Dermis blood vessel endothelial cell (primary cell): ENCODE measurements at places on chromosomes 3 and 15. TPM values are rescaled to one million over a fixed set of nuclear protein-coding genes. Genes with fewer than 3 reads are reported as not detected.

The ANKUB1 gene
- not detected in 2 replicates for total RNA-seq

The DGKG gene
- total RNA-seq: under 0.01 and 0.42 TPM in 2 replicates

The IGDCC3 gene
- total RNA-seq: not detected in 2 replicates

The PP2D1 gene
- total RNA-seq: not detected in 2 replicates

The DNAH12 gene
- under 0.01 and 0.17 TPM in 2 replicates for total RNA-seq

DNA sequence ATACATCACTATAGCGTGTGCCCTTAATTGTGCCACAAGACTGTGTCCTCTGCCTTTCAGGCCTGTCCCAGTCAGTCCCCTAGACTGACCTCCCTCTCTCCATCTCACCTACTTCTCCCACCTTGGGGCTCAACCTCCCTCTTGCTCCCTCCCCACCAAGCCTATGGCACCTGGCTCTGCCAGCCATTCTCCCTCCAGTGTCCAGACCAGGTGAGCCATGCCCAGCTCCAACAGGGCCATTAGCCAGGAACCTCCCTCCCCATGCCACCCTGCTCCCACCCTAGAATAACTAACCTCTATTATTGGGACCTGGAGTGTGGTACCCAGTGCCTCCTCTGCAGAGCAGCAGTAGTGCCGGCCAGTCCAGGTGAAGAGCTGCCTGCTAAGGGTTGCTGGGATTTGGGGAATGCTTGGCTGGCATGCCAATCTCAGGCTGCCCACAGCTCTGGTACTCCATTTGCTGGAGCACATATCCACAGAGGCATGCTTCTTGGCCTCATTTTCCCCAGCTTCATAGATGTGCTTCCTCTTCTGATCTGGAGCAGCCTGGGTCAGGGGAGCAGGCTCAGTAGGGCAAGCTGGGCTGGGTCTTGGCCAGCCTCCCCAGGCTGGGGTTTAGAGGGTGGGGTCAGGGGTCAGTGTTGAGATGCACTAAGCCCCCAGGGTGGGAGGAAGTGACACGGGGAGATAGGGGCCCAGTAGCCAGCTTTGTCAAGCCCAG, 38.8 kb downstream of the SAXO2 start:
- DNase-seq: no peak

GRCh38 chr15:40043927-40044716, 5.1 kb upstream of the SRP14 start:
- DNase-seq: no peak

DNA sequence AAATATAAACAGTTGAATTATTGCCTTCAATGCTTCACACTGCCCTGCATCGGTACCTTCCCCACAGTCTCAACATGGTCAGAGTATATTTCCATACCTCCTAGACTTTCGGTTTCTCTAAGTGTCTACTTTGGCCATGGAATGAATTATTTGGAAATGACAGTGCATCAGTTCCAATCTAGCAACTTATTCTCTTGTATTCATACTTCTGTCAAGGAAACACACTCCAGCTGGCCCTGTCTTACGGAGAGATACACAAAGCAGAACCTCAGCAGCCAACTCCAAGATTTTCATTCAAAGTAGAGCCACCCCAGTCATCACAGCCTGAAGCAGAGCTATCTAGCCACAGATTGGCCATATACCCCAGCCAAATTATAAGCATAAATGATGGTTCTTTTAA, 518.4 kb upstream of the UBE2E2 start:
- DNase-seq: no peak

GRCh38 chr3:34035775-34036174, 237.3 kb downstream of the PDCD6IP start:
- DNase-seq: no peak

GRCh38 chr3:37319784-37320183, 145.4 kb upstream of the LRRFIP2 start:
- DNase-seq: no peak

DNA sequence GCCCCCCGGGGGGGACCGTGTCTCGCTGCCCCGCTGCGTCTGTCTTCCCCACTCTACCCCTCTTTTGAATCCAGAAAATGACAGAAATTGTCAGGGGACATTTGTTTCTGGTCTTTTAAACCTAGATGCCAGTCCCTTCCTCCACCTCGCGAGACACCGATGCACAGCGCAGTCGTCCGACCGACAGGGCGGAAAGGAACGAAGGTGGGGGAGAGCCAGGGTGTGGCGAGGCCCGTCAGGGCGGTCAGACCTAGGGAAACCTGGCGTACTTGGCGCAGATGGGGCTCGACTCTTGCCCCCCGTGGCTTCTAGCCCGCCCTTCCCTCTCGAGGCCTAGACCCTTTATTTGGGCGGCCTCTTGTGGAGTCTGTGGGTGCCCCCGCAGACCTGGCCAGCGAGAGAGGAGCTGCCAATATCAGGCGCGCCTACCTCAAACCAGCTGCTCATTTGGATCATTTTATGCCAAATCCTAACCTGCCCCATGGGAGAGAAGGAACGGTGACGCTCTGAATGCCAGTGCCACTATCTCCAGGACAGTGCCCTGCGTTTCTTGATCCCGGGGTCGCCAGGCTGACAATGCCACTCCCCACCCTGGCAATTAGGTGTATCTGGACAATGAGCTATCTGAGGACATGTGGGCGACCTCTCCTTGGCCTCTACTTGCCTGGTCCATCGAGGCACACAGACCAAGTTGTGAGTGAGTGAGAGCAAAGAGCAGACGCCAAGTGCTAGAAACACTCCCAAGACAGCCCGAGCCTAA, 500 bp upstream of the RAB6B start:
- peak; percentile 17 for DNase-seq

- DNase-seq: no peak
These were observed 144.0 kb downstream of the GREM1 start for GRCh38 chr15:32861761-32862160.

DNA sequence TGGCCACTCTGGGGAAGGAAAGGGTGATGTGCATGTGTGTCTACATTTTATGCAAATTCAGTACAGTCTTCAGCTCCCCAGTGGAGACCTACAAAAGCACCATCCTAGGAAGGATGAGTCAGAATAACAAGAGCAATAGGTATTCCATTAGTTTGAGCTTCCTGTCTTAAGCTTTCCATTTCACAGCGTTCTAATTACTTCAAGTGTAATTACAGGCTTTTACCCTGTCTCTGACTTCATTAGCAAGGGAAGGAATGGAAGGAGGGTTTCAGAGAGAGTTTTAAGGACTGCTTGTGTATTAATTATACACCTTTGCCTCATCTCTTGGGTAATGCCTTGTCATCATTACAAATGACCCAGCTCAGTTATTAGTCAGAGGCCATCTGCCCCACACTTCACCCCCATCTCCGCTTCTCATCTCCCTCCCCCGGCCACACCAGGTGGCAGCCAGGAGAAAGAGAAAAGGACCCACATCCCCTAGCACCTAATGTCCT, 202.8 kb upstream of the MRPL3 start:
- no peak for DNase-seq

DNA sequence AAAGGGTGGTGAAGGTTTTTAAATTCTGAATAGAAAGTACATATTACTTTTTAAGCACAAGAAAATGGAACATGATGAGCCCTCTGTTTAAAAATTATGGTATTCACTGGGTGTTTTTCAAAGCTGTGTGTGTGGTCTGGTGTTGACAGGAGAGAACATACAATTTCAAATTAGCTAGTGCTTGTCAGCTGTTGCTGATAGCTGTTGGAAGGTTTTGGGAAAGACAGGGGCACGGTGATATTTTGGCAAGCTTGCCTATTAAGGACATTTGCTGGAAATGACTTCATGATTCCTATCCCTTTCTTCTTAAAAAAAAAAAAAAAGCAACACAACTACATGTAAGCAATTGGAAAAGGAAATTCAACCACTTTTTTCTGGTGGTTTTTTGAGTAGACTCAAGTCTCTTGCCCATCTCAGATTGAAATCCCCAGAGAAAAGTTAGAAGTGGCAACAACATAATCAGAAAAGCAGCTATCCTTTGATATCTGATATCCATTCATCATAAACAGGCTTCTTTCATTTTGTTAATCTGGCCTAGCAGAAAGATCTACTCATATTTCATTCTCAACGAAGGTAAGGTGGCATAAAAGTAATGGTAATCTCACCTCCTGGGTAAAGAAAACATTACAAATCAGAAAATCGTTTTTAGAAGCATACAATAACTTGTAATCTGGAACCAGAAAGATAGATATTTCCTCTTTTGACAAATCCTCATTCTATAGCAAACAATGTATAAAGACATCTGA, 130.0 kb downstream of the RBMS3 start:
- DNase-seq: no peak

GRCh38 chr3:107106316-107106715, 270.9 kb upstream of the CCDC54 start:
- no peak for DNase-seq

GRCh38 chr3:155605571-155605970, 139.3 kb downstream of the PLCH1 start:
- no peak for DNase-seq

- DNase-seq: no peak
These were observed 536.7 kb upstream of the LMCD1 start for GRCh38 chr3:7964899-7965298.

GRCh38 chr3:25911525-25912295, 121.8 kb downstream of the OXSM start:
- no peak for DNase-seq

DNA sequence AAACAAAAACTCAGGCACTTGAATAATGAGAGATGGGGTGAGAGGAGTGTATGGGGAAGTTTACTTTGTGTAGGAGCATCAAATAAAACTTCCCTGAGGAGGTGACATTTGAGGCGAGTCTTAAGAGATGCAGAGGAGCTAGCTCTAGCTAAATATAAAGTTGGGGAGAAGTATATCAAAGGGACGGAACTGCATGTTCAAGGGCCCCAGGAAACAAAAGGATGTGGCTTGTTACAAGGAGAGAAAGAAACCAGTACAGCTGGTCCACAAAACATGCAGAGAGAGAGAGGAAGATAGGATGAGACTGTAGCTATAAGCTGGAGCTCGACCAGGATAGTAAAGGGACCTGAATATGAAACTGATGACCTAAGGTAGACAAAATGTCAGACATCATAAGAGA, 17.6 kb downstream of the FEZF2 start:
- DNase-seq: no peak

GRCh38 chr15:67902579-67903009, 62.7 kb upstream of the RNU6-1 start:
- DNase-seq: no peak

DNA sequence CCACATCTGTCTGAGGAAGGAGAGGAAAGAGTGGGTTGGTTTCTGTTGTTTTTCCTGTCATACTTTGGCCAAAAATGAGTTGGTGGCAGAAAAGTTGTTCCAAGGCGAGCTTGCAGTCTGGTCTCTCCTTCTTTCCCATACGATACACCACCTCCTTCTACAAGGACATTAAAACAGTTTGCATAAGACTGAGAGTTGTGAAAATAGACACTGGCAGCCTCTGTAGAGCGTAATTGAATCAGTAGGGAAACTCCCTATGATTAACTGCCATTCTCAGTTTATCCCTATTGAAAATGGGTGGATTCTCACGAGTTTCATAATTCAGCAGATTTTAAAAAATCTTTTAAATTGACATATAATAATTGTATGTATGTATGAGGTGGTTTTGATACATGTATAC, 3.7 kb upstream of the LSG1 start:
- DNase-seq: no peak

DNA sequence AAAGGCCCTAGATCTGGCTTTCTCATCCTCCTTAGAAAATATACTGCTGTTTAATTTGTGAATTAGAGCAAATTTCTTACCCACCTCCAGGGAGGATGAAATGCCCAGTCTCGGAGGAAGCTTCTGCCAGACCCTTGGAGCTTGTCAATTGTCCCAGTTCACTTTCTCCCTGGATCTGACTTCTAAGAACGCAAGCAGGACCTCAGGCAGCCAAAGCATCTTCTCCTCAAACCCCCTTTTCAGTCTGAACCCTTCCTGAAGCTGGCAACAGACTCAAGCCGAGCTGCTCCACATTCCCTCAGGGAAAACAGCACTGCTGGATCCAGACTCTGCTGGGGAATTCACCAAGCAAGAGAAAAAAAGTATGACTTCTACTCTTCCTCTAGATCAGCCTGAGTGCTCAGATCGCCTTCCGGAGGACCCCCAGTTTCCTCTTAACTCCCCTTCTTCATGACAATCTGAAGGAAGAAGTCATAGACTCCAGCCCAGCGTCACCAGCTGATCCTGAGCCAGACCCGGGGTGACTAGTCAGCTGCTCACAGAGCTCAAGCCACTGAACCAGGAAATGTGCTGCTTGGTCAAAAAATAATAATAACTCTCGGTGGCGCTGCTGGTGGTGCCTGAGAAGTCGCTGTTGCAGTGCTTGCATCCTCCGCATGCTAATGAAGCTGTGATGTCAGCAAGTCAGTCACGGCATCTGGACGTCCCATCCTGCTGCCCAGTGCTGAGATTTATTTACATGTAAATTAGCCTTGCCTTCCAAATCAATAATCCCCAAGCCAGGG, at the start of gene PRICKLE2:
Gene PRICKLE2 (minus strand): TSS at position 641 of the 785 bp plus-strand sequence. CDS start 26,539 bp downstream, outside the sequence.
- DNase-seq: peak; percentile 69

- no peak for DNase-seq
These were observed 151.4 kb downstream of the RAP2B start for GRCh38 chr3:153313302-153313965.

DNA sequence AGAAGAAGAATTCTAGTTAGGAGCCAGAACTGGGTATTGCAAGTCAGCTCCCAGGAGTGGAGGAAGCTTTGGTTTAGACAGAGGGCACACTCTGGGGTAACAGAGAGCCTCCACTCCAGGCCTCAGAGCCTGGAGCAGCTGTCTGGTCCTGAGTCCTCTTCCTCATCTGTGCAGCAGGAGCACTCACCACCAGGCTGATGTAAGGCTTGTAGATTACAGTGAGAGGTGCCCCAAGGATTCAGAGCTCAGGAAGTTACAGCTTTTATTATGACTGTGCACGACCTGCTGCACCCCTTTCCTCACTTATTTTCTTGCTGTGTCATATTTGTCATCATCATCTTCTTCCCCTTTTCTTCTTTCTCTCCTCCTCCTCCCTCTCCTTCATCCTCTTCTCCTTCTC, 210.4 kb downstream of the ATP10A start:
- no peak for DNase-seq
